AG08395 (cell line): ENCODE measurements at places on chromosomes 7 and 10.

DNA sequence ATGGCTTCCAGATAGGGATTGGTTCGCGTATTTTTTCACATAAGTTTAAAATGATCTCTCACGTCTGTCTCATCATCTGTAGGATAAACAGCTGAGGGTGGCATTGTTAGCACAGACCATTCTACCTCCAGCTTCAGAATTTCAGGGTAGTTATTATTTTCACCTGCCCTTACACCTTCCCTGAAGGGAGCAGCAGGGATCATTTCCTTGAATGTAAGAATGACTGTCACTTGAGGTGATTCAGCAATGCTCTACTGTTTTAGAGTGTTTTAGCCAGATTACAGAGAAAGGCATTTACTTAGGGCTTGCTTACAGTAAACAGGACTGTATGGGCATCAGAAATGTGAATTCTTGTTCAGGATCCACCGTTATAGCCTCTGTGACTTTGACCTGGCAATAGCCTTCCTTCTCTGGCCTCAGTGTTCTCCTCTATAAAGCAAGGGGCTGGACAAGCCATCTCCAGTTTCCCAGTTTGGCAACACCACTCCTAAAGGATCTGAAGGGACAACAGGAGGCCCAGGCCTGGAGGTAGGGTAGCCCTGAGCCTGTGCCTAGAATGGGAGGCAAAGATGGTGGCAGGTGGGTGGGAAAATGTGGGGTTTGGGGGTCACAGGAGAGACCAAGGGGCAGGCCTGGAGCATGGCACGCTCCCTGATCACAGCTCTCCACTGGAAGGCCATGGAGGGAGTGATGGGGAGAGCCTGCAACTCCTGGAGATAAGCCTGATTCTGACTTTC, 1.2 kb upstream of the IGFBP1 start:
- no peak for DNase-seq

DNA sequence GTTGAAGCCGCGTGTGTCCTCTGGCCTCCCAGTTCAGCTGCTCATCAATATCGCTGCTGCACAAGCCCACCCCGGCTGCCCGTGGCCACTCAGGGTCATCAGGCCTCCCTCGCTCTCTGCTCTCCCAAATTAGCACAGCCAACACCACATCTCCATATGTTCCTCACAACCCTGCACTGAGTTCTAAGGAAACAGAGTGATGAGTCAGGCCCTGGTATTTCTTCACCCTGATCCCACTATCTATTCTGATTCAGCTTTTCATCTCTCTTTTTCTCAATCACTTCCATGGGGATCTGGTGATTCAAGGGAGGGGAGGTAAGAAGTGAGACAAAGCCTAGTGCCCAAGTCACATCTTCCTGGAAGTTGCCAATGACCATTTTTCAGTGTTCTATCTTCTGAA, 23.8 kb downstream of the CYTH3 start:
- peak; percentile 77 for DNase-seq

GRCh38 chr7:75064801-75065200, 8.8 kb downstream of the RCC1L start:
- no peak for DNase-seq

DNA sequence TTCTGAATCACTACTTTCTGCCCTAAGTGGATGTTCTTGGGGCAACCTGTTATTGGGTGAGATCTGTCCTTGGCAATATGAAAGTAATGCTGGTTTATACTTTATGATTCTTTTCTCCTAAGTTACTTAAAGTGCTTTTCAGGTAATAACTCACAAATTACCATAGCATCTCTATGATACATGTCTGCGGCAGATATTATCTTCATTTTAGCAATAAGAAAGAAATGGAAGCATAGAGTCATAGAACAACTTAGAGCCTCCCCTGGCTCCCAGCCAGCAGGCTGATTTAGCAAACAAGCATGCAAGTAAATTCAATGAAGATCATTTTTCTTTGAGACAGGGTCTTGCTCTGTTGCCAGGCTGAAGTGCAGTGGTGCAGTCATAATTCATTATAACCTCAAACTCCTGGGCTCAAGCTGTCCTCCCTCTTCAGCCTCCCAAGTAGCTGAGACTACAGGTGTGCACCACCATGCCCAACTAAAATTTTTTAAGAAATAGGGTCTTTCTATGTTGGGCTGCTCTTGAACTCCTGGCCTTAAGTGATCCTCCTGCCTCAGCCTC, 38.1 kb upstream of the GRM8 start:
- DNase-seq = no peak

DNA sequence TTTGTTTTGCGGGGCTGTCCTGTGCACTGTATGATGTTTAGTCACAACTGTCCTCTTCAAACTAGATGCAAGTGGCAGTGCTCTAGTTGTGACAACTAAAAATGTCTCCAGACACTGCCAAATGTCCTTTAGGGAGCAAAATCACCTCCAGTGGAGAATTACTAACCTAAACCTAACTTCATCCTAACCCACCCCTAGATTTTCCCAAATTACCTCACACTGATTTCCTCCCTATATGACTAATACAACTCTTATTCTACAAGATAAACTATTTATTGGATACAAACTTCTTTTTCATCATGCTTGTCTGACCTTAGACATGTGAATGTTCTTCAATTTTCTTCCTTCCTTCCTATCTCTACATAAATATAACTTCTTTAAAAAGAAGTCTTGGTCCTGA, 26.4 kb downstream of the PNPLA8 start:
- DNase-seq = no peak

GRCh38 chr10:71745664-71746250, 26.2 kb upstream of the C10orf105 start:
- DNase-seq = no peak

DNA sequence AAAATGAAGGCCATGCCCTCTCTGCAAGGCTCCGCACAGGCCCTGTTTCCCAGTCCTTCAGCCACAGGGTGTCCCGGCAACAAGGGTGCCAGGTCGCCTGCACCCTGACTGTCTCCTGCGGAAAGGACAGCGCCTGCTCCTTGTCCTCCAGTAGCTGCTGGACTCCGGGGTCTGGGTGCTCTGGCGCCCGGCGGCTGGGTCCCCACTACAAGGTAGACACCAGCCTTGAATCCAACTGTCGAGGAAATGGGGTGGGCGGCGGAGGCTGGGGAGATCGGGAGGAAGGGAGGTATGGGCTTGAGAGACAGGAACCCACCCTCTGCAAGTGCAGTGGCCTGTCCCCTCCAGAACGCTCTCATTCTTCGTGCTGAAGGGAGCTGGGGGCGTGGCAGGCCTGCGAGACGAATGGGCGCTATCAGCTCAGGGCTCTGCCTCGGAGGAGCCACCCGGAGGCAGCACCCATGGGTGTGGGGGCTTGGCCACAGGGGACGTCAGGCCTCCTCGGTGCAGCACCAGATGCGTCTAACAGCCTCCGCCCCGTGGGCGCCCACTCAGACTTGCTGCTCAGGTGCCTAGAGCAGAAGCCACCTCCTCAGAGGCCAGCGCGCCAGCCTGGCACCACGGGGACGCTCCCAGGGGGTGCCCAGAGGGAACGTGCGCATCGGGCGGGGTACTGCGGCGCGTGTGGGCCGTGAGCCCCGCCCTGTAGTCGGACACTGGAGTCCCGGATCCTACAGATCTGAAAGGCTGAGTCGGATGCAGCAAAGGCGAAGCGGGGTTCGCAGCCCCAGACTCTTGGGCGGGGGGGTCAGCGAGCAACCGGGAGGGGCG, 15.6 kb downstream of the ADAM8 start:
- DNase-seq = peak; percentile 53

GRCh38 chr7:140926021-140926817, 1.5 kb upstream of the BRAF start:
- DNase-seq = no peak

- no peak for DNase-seq
Observed at GRCh38 chr10:61894133-61894532, 7.4 kb upstream of the ARID5B start.
